ENCODE measurements at places on chromosomes 13 and 19.

DNA sequence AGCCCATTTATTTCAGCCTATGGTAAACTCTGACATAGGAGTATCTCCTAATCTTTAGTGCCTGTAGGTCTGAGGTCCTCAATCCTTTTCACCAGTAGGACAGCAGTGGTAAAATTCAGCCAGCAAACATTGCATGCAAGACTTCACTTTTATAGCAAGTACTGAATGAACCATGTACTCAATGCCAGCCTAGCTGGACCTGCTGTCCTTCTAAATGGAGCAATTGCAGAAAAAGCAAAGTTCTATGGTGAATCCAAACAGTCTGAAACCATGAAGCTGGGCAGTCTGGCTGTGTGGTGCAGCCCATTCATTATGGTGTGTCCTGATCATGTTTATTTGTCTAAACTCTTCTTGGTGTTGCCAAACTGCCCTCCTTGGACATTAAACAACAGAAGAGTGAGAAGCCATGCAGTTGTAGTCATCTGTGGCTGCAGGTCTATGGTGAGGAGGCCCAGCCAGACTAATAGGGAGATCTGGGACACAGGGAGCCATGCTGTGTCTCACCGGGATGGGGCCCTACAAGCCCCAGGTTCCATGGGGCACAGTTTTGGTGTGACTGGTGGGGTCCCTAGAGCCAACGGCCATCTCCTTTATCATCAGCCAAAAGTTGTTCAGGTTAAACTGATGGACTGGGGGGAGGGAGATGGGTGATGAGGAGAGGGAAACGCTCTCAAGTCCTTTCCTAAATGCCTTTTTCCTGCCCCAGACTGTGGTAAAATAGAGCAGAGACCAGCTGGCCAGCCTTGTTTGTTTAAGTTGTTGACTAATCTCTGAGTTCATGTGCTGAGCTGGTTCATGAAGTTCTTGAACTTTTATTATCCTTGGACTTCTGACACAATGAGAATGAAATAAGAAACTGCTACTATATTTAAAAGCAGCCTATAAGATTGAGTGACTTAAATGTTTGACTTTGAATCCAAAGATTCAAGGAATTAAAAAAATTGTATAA lies 20.6 kb upstream of the TNFSF11 start:
- DNase-seq, result no peak

- peak; percentile 59 for DNase-seq
These were observed 2.2 kb downstream of the CLIP3 start for GRCh38 chr19:36030264-36031148.

GRCh38 chr13:112850273-112850672 lies 118.7 kb upstream of the MCF2L start:
- no peak for DNase-seq

DNA sequence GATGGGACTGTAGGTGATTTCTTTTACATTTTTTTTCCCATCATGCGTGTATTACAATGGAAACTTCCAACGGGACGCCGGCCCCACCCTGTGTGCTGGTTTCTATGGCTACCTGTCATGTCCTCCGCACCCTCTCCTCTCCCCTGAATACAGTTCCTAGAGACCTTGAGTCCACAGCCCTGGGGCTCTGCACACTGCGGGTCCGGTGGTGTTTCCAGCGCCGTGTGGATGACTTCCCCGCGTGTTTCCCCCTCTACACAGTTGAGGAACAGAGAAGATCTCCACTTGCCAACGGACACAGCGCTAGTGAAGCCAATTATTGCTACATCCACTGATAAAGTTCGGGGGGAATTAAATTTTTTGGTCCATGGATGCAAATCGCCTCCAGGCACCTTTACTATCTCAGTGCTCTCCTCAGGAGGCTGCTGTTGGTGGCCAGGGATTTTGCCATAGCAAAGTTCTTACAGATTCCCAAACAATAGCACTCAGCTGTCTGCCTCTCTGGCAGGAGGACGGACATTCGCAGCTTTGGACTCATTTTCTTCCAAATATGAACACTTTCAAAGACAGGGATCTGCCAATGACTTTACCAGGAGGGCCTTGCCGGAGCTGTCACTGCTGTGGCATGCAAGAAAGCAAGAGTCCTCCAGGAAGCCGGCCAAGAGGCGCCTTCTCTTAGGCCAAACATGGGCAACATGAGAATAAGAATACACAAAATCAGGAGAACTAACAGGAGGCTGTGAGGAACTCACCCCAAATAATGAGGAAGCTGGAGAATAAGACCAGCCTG lies 39.3 kb upstream of the GAS6 start:
- DNase-seq, result peak; percentile 95

- DNase-seq, result peak; percentile 44
These were observed 130.3 kb upstream of the LSM14A start for GRCh38 chr19:34041925-34042521.

- DNase-seq, result no peak
These were observed 2.4 kb upstream of the PTGER1 start for GRCh38 chr19:14477418-14478112.

- no peak for DNase-seq
These were observed 53.0 kb upstream of the UQCRFS1 start for GRCh38 chr19:29266001-29266400.

DNA sequence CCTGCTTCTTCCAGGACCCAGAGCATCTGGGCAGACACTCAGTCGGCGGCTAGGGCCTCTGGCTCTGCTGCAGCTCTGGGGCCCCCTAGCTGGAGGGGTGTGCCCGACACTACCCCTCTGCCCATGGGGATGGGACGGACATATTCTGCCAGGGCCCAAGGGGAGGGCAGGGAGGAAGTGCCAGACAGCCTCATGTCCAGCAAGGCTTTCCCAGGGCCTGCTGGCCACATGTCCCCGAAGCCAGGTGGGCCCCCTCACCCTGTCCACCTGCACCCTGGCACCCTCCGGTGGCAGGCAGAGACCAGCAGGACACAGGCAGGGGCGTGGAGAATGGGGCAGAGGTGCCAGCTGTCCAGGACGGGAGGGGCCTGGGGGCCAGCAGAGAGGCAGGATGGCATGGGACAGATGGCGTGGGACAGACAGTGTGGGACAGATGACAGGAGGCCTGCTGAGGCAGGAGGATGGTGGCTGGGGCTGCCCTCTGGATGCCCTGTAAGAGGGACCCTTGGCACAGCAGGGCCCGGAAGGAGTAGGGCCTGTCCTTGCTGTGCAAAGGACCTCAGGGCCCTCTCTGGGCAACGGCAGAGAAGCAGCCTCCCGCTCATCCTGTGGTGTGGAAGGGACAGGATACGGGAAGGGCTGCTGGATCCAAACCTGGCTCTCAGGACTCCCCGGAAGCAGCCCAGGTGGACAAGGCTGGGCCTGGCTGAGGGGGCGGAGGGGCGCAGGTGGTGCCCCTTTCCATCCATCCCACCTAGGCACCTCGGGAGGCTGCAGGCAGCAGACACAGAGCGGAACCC lies 29.1 kb downstream of the CEBPG start:
- no peak for DNase-seq

- no peak for DNase-seq
These were observed 97.4 kb downstream of the STK24 start for GRCh38 chr13:98479496-98480003.

- no peak for DNase-seq
These were observed 23.9 kb downstream of the CCDC70 start for GRCh38 chr13:51885651-51886050.

GRCh38 chr19:45121827-45122345 lies 28.9 kb downstream of the PPP1R37 start:
- no peak for DNase-seq

DNA sequence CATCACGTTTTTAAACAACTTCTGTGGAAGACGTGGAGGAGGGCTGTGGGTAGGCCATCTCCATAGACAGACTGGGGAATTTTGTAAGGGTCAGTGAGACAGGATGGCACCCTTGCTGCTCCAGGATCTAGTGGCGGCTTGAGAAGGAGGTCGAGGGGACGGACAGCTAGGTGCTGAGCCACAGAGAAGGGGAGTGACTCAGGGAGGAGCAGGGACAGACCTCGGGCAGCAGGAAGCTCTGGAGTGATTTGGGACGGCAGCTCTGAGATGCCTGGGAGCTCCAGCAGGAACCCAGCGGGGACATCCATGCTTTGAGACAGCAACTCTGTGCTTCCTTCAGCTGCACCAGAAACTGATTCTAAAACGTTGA lies 169.1 kb upstream of the SOX1 start:
- no peak for DNase-seq

DNA sequence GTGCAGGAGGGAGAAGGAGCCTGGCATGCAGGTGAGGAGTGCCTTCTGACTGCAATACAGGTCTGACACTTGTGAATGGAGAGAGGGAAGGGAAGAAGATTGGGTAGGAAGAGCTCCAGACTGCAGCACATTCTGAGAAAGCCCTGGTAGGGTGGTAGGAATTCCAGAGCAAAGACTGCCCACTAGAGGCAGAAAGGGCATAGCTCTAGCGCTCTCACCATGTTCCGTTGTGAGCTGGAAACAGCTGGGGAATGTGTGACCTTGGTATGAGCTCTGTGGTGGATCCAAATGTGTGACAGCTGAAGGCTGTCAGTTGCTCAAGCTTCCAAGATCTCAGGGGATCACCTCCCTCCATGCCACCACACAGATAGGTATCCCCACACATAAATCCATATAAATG lies 2.9 kb upstream of the MTUS2 start:
- no peak for DNase-seq

DNA sequence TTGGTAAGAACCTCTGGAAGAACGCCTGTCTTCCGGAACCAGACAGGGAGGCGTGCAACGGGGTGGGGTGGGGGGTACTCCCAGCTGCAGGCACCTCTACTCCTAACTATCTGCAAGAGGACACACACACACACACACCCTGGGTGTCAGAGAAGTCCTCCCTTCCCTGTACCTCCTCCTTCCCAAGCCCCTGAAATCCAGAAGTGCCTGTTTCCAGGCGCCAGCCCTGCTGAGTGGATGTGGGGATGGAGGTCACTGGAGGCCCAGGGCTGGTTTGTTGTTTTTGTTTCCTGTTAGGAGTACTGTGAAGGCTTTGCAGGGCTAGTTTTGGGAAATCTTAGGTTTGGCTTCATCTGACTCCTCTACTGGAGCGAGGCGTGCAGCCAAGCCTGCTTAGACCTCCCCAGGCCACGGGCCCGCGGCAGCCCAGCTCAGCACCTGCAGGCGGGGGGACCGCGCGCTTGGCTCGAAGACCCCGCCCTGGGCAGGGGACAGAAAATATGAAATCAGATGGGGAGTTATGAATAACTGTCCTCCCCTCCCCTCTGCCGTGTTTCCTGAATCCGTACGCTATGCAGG lies 36.4 kb downstream of the SOX1 start:
- DNase-seq, result no peak

GRCh38 chr19:45146251-45146650 lies 14.5 kb downstream of the NKPD1 start:
- DNase-seq, result no peak

- DNase-seq, result no peak
These were observed 202.9 kb downstream of the USP12 start for GRCh38 chr13:26968431-26969341.

GRCh38 chr19:10118960-10119359 lies 739 bp downstream of the EIF3G start:
- peak; percentile 17 for DNase-seq

GRCh38 chr13:23469951-23470421 lies 36.5 kb upstream of the SACS start:
- DNase-seq, result peak; percentile 97

- no peak for DNase-seq
These were observed 18.6 kb downstream of the GRIK5 start for GRCh38 chr19:42051166-42052115.

- no peak for DNase-seq
These were observed 26.7 kb downstream of the CAB39L start for GRCh38 chr13:49417161-49417560.

DNA sequence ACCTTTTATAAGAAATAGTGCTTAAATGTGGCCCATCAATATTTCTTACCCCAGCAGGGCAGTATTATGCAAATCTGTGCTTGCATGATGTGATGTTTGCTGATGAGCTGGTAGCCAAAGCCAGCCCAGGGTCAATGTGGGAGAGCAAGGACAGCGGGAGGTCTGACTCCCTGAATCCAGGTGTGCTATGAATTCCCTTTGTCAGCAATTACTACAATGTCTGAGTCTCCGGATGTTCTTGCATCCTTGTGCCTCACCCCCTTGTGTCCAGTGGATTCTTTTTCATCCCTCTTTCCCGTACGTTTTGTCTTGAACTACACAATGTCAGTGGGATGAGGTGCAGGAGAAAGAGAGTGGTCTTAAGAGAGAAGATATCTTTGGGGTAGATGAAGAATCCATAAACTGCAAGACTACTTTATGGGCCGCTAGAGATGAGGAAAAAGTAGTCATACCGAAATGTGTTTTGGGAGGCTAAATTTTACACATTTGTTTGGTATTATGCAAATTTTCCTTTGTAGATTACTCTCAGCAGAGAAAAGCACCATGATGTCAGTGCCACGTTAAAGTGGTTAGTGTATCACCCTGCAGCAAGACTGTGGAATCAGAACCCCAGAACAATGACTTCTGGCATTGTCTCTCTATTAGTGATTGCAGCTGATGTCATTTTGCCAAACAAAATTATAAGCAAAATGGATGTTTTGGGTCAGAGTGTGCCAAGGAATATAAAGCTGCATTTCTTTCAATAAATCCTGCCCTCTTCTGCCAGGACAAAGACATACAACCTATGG lies 53.5 kb upstream of the TSHZ3 start:
- no peak for DNase-seq

DNA sequence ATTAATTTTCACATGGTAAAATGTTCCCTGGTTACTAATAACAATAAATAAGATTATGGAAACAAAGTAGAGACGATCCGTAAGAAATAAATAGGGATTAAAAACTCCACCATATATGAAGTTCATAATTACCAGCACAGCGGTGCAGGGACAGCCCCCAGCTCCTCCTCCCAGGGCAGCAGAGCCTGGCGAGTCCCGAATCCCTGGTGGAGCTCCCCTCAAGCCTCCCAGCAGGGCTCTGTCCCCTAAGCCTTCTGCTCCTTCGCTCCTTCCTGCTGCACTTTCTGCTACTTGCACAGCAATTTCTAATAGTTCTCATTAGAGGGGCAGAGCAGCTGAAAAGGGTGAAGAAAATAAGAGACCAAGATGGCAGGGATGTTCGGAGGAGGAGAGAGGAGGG lies 43.6 kb downstream of the RASA3 start:
- no peak for DNase-seq

- DNase-seq, result no peak
These were observed 354.9 kb downstream of the ENOX1 start for GRCh38 chr13:43431841-43432240.

DNA sequence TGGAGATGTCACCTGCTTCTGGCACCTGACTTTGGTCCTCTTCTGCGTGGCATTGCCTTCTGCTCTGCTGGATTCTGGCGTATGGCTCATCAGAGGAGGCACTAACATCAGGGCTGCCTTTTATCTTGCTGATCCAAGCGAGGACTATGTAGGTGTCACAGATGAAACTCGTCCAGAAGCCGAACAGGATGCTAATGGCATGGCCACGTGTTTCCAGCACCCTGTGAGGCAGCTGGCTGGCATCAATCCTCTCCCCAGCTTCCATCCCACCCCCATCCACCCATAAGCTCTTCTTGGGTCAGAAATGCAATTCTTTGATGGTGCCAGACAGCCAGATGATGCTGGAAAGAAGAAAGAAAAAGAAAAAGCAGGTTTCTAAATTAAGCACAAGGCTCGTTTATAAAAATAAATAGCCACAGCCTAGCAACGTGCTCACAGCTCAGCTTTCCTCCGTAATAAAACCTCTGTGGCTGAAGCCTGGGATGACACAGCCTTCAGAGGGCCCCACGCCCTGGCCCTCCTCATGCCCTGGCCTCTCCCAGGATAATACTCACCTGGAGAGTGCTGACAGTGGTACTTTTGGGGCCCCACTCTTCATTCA lies 212.9 kb upstream of the SERP2 start:
- peak; percentile 15 for DNase-seq
